ENCODE measurements at places on chromosomes 4 and X. TPM values are rescaled to one million over a fixed set of nuclear protein-coding genes. Genes with fewer than 3 reads are reported as not detected.
A peak's percentile ranks its signal among the peaks of the same experiment; 100 is the strongest.

Gene CHST7
- 6.5 TPM for total RNA-seq

Gene DCX
- total RNA-seq: not detected

GRCh38 chr4:82523179-82523578, 38.6 kb downstream of the TMEM150C start:
- DNase-seq: no peak

DNA sequence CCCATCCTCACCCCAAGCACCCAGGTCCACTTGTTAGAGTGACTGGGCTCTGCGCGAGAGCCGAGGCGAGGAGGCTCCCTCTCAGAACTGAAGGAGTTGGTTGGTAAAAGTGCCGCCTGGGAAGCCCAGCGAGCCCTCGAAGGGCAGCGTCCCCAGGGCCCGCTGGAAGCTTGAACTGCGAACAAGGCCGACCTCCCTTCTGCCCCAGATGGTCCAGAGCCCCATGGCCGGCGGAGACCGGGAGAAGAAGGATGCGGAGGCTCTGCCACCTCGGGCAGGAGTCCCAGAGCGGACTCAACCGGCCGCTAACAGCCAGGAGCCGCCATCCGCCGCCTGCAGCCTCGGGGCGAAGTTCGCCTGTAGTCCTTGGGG, 116.3 kb upstream of the TEX13C start:
- DNase-seq: no peak

GRCh38 chr4:143308377-143308776, 28.3 kb upstream of the GAB1 start:
- DNase-seq: no peak

- DNase-seq: no peak
Measured at GRCh38 chr4:16593386-16593785, 305.1 kb downstream of the LDB2 start.

DNA sequence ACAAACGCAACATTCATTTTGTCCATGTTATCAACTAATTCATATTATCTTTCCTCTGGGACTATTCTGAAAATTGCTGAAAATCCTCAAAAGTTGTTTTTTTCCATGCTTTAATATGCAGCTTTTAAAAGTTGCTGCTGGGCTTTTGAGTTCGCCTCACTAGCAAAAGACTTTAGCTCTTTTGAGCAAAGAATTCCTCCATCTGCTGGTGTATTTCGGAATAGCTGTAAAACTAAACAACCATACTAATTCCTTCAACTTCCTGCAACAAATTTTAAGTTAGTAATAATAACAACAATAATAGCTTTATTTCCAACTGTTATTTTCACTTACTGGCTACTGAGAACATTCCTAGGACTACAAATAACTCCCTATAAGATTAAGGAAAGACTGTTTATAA, 124.5 kb upstream of the PLAC1 start:
- no peak for DNase-seq

DNA sequence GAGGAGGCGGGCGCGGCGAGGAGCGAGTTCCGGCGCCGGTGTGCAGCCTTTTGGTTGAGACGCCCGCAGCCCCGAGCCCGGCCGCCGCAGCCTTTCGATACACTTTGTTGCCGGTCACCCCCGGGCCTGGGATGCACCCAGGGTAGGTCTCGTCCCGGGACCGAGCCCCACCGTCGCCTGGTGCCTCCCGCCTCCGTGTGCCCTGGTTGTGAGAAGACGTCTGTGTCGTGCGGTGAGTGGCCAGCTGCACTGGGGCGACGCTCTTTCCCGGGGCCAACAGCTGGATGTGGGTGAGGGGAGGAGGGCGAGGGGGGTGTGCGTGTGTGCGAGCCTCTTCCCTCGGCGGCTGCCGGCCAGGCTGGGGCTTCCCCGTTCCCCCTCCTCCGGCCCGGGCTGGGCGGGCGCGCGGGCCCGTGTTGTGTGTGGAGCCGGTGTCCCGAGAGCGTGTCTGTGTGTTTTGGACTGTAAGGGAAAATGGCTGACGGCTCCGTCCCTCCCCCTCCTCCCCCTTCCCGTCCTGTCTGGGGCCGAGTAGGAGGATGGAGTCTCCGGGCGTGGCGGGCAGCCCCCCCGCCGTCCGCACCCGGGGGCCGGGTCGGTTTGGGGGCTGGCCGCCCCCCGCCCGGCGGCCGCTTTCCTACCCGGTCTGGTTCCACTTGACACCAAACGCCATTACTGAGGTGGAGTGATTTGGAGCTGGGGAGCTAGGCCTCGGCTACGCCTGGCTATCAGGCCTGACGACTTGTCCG, 807 bp downstream of the USP9X start:
- DNase-seq: peak; percentile 56

GRCh38 chr4:150167054-150167453, 88.8 kb downstream of the DCLK2 start:
- no peak for DNase-seq

All from activated CD8-positive, alpha-beta T cell treated with anti-CD3 and anti-CD28 coated beads, Interleukin-2, amount 10 ng/mL, durations not matched to agents 7 days and 5 days (primary cell).